Right ventricle myocardium inferior (tissue), 1 donor: ENCODE measurements at places on chromosomes 2 and 18. TPM values are rescaled to one million over a fixed set of nuclear protein-coding genes. Genes with fewer than 3 reads are reported as not detected.

DNA sequence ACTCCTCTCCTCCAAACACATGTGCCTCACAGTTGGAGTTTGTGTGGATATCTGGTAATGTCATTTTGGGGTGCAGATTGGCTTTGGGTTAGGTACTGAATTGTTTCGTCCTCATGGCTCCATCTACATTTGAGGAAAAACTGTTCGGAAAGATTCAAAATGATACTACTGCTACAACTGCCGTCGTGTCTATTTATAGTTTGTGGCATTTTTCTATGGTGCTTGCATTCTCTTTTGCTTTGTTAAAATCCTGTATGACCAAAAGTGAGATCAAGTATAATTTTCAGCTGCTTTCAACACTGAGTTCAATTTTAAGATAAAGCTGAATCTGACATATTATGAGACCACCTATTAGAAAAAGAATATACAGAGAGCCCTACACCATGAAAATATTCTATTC is 176.3 kb upstream of the DSEL start:
- DNase-seq = no peak

- no peak for DNase-seq
These were observed 63.5 kb downstream of the CAVIN2 start for GRCh38 chr2:191783416-191783815.

DNA sequence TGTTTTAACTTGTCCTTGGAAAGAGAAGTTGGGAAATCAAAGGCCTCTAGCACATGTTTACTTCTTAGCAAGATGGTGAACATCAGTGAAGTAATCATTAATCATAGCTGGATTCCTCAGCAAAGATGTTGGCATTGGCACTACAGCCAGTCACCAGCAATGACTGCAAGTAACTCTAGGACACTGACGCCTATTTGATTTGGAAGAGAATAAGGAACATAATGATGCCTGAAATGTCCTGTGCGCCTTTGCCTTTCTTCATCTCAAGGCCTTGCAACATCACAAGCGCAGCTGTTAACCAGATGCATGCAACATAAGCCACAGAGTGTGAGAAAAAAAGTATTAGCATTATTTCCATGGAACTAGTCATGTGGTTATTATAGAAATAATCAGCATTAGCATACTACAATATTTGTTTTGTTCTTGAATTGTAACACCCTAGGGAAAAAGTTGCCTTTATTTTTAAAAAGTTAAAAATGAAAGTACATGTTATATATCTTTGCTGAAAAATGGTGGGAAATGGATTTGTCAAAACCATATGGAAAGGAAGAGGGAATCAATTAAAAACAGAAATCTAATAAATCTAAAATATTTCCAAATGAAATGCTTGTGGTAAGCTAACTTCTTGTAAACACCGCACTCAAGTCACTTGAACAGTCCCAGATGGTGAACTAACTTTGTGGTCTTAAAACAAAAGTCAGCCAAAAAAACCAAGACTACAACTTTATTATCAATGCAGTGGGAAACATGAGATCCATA is 55.6 kb downstream of the THADA start:
- DNase-seq = peak; percentile 72

Gene CTAGE1
- not detected for total RNA-seq

- DNase-seq = no peak
These were observed 10.0 kb downstream of the SH3RF3 start for GRCh38 chr2:109139002-109139401.

DNA sequence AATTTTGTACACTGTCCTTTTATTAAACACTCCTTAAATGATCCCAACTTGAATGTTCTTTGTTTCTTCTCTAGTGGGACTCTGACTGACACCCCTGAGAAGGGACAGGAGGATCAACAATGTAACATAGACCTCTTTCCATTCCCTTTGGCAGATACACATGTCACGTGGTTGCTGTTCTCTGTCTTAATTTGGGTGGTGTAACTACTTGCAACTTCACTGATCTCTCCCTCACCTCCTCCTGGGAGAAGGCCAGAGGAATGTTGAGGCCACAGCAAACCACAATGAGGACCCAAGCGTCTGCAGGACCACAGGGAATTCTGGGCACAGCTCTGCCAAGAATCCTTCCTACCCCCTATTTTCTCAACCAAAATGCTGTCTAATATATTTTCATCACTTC is 205.6 kb downstream of the RTP5 start:
- DNase-seq = no peak

Gene TEX44
- total RNA-seq = not detected

GRCh38 chr18:2970772-2971659 is 41.9 kb downstream of the LPIN2 start:
- no peak for DNase-seq

Gene KLHL29
- 0.54 TPM for total RNA-seq

DNA sequence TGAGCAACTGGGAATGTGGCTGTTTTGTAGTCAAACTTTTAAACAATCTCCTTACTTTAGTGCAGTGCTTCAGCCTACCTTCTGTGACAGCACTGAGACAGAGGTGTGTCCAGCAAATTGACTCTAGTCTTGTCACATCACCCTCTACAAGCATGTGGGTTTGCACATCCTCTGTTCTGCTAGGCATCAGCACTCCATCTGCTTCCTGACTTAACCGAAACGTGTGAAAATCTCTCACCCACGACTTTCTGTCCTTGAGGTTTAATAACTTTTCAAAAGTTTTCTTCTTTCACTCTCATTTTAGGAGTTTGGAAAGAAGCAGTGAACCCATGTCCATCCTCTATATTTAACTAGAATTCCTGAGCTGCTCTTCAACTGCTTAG is 42.6 kb downstream of the TTR start:
- DNase-seq = no peak

GRCh38 chr2:88659538-88659915 is 31.9 kb upstream of the RPIA start:
- DNase-seq = no peak

Gene PAIP2B
- 64.9 TPM for total RNA-seq

DNA sequence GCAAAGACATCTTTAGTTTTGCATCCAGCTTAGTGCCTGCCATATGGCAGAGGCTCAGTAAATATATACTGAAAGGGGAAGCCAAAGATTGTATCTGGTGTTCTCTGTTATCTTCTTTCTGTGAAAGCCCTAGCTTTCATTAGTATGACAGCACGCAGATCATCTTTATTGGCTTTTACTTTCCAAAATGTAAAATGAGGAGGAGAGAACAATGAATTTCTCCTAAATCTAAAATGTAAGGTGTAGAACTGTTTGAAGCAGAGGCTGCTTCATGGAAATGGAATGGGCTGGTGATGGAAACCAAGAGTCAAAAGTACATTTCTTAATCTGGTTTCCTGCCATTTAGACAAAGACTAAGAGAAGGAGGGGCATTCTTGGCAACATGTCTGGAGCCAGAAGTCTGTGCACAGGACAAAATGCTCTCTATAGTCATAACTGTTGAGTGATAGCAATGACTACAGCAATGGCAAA is 1029.9 kb upstream of the PIK3C3 start:
- no peak for DNase-seq

DNA sequence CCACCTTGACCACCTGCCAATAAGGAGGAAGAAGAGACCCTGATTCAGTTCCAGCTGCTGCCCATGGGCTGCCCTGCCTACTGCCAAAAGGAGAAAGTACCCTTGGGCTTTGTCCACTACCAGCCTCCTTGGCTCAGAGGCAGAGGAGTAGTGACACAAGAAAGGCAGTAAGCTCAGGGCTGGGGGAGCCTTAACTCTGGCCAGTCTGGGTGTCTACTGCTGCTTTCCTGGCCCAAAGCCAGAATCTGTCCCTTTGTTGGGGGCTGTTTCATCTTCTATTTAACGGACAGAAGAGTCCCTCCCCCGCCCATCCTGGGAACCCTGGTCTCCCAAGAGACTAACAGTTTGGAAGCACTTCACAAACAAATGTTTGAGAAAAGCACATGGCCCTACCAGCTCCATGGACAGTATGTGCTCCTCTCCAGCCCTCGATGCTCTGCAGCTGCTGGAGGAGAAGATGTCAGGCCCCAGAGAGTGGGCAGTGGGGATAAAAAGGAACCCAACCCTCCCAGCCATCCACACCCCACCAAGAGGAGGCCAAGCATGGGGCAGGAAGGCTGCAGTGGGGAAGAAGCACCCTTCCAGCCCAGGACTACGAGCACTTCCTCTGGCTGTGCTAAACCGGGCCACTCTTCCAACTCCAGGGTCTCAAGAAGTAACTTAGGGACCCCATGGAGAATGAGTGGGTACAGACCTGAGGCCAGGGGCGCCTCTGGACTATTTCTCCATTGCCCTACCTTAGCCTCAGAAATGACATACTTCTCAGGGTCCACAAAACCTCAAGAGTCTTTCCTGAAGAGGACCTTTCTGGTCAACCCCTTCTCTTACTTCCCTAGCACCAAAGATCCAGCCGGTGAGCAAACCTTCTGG is 1.2 kb downstream of the ATG9A start:
- no peak for DNase-seq
